ENCODE measurements at places on chromosomes 2 and 18.

DNA sequence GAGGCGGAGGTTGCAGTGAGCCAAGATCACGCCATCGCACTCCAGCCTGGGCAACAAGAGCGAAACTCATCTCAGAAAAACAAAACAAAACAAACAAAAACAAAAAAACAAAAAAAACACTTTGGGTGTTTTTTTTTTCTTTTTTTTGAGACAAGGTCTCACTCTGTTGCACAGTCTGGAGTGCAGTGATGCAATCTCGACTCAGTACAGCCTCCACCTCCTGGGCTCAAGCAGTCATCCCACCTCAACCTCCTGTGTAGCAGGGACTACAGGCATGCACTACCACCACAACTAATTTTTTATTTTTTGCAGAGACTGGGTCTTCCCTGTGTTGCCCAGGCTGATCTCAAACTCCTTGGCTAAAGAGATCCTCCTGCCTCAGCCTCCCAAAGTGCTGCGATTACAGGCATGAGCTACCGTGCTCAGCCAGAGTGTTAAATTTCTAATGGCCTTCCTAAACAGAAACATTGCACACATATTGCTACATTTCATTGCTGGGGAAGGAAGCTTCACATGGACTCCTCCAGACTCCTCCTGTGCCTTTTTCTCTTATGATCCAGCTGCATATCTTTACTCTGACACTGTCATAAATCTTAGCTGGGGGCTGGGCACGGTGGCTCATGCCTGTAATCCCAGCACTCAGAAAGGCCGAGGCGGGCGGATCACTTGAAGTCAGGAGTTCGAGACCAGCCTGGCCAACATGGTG is 19.7 kb downstream of the STARD7 start:
- no peak for DNase-seq

GRCh38 chr2:128309280-128310093 is 9.2 kb downstream of the HS6ST1 start:
- DNase-seq: no peak

DNA sequence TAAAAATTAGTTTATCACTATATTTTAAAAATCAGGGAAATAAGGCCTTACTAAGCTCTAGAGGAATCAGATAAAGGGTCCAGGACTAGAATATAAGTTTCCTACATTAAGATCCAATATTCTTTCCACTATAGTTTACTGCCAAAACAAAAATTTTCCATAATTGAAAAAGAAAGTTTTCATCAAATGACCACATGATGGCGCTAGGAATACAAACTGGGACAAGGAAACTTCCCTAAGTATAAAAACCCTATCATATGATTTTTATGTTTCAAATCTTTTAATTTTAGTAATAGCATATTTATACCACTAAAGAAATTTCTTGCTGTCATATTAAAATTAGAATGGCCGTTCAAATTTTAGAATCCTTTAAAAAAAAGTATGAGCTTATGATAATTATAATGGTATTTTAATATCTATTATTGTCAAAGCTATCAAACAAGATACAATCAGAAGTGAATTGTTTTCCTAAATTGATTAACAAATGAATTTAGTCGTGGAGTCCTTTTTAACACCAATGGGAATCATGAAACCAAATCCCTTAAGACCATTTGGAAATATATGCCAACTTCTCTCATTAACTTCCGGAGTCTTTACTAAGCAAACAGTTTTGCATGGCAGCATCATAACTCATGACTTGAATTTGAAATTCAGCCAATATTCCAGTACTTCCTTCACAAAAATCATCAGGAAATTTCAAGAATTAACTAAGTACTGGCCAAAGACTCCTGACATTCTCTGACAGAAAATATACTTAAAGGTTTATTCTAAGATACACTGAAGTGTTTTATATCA is 70.3 kb downstream of the SCN1A start:
- DNase-seq: no peak

- no peak for DNase-seq
These were observed 8.8 kb downstream of the NOL10 start for GRCh38 chr2:10680957-10681356.

DNA sequence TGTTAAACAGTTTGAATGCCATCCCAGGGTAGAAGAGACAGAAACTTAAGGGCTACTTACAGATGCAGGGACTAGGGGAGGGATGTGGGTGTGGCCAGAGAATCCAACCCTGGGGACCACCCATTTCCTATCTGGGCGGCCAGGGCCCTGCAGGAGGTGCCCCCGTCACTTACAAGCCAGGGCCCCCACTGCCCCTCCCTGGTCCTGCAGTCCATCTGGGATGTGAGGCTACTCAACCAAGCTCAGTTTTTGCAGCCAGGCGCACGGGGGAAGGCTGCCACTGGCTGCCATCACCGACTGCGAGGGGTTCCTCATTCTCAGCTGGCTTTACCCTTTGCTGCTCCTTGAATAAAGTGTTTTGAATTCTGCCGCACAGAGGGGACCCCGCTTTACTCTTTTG is 42.1 kb downstream of the RRM2 start:
- no peak for DNase-seq

DNA sequence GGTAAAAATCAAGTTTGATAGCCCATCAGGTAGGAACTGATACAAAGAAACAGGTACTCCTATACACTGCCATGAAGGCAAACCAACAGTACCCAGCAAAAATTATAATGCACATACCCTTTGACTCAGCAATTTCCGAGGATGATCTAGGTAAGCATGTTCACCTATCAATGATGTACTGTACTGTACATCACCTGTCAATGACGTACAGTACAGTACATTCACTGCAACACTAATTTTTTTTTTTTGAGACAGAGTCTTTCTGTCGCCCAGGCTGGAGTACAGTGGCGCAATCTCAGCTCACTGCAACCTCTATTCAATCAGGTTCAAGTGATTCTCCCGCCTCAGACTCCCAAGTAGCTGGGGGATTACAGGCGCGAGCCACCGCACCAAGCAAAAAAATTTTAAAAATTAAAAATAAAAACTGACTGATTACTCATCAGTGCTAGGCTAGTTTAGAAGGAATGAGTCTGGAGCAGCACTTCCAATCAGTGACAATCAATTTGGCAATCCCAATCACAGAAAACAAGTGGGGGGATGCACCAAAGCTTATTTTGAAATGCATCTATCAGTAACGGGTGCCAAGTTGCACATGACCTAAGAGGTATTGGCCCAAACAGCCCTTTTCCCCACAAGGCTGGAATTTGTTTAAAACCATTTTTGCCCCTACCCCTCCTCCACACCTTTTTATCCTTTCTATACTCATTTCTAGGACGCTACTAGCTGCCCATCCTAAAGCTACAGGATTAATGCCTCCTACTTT is 8.2 kb downstream of the SRSF7 start:
- DNase-seq: peak; percentile 47

- DNase-seq: no peak
These were observed 10.1 kb upstream of the SPAG16 start for GRCh38 chr2:213274143-213274542.

DNA sequence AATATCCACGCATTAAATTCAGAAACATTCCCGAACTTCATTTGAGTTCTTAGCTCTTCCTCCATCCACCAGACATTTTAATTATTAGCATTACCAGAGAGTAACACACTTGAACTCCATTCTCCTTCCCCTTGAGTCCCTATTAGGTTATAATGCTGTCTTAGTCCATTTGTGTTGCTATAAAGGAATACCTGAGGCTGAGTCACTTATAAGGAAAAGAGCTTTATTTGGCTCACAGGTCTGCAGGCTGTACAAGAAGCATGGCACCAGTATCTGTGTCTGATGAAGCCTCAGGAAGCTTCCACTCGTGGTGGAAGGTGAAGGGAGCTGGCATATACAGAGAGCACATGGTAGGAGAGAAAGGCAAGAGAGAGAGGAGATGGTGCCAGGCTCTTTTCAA is 25.4 kb downstream of the TBC1D8 start:
- DNase-seq: no peak
